ENCODE measurements at places on chromosomes 13 and 19.

DNA sequence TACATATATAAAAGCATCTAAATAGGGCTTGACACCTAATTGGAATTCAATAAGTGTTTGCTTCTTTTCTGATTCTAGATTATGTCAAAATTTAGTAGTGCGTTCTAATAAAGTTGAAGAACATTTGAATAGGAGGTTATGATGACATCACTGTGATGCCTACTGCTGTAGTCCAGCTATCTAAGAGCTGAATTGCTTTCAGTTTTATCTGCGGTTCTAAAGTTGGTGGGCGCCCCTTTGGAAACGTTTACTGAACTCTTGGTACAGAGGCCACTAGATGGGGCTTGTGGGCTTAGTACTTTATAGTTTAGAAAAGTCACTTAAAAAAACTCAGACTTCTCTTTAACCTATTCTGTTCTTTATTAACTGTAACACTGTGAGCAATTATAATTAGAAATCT lies 776.9 kb downstream of the GPC5 start:
- no peak for DNase-seq

DNA sequence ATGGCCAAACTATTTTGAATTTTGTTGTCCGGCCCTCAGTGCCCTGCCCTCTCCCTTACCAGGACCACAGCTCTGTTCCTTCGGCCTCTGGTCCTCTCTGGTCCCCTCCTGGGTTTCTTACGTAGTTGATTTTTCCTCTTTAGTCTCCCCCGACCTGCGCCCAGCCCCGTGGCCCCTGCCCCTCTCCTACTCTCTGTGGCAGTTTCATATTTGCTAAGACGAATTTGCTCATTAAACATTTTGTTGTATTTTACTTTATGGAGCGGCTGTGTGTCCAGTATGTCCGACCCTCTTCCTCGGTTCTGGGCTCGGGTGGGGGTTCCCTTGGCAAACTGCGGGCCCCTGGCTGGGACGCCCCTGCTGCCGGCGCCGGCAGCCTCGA lies 576 bp upstream of the EPN1 start:
- DNase-seq, result no peak

DNA sequence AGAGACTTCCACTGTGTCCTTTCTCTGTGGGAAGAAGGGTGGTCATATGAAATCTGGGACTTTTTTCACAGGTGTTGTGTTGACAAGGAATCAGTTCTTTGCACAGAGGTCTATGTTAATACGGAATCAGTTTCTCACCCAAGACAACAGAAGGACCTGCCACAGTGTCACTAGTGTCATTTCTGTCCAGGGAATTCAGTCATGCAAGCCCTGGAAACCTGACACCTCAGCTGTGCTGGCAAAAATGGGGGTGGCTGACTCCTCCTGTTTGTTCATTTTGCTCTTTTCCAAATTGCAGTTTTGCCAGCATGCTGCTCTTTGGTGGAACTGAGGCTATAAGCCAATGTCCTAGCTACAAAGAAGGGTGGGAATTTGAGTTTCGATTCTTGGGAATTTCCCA lies 49.8 kb upstream of the ESD start:
- DNase-seq, result no peak

DNA sequence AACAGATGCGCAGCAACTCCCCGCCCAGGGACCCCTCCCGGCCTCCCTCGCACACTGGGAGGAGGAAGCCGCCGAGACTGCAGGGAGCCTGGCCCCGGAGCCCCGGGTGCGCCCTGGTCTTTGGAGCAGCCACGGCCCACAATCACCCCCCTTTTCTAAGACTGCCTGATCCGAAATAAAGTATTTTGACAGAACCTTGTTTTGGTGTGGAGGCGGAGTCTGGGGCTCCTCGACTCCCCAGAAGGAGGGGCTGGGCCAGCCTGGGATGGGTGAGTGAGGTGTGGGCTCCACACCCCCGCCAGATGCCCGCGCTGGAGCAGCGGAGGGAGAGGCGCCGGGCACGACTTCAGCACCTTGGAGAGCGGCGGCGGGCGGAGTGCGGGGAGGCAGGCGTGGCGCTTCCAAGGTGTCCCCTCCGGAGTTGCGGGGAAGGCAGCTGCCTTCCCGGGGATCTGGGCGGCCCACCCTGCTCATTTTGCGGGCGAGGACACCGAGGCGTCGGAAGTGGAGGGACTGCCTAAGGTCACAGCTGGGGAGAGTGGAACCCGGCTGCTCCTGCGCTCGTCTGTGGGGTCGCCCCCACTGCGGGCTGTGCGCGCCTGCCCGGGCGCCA lies 9.4 kb downstream of the SIRT6 start:
- DNase-seq, result no peak

GRCh38 chr19:14582894-14583340 lies at the start of gene CLEC17A:
TSS of gene CLEC17A (plus strand) at chr19:14583084. CDS start at chr19:14583161, 77 bp downstream.
- DNase-seq, result no peak

DNA sequence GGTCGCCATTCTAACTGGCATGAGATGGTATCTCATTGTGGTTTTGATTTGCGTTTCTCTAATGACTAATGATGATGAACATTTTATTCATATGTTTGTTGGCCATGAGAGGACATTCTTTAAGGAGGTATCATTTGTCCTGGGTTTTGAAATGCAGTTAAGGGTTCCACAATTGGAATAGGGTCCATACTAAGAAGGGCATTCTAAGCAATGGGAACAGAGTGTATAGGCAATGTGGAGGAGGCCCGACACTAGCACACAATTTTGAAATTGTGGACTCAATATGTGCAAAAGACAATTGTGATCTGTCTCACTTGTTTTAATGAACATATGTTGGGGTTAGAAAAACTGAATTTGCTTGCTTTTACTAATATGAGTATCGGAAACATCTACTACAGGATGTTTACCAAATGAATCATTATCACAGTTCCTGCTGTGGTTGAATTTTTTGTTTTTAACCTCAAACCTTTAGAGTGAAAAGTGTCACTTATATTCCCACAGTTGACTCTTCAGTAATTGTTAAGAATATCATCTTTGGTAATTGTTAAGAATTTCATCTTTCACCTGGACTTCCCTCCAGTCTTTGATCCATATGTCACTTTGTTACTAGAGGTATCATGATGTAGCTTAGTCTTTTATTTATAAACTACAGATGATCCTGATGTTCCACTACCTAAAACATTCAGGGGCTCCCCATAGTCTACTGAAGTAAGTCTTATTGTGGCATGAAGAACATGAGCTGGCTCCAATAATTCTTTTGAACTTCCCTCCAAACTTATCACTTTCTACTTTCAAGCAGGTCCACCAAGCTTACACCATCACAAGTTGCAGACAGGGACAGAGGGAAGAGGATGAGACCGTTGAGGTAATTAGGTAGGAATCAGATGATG lies 109.7 kb upstream of the KLF12 start:
- peak; percentile 73 for DNase-seq

- DNase-seq, result no peak
Measured at GRCh38 chr13:35127466-35127865, 185.4 kb downstream of the NBEA start.

DNA sequence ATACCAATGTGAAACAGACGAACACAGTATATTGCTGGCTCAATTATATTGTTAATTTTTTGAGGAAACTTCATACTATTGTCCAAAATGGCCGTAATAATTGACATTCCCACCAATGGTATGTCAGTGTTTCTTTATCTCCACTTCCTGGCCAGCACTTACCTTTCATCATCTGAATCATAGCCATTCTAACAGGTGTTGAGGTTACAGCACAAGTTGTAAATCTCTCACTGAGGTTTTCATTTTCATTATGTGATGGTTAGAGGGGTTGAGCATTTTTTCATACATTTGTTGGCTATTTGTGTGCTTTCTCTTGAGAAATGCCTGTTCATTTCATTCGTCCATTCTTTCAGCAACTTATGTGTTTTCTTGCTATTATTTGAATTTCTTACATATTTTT lies 824.0 kb downstream of the UQCRFS1 start:
- DNase-seq, result no peak

DNA sequence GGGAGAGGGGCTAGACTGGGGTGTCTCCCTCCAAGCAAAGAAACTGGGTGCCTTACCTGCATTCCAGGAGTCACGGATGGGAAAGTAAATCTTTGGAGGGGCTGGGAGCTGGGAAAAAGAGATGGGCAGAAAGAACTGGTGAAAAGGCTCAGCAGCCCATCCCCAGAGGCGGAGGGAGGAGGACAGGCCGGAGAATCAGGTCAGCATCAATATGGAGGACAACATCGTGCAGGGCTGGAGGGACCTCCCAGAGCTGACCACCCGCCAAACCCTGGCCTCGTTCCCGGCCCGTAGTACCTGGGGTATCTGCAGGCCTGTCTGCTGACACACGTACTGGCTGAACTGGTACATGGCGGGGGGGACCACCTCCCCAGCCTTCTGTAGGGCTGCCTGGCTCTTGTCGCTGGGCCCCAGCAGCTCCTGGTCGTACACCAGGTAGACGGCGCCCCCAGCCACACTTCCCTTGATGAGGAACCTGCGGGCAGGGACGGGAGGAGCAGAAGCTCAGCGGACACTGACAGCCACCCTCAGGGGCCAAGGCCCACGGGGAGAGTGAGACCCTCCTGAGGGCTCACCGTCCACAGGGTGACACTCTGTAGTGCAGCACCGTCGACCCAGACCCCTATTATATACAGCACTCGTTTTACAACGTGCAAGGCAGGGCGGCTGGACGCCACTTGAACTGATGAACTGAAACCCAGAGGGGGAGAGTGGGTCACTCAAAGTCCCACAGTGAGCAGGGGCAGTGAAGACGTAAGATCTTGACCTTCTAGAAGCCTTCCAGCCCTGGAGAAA lies 830 bp downstream of the MICOS13 start:
- no peak for DNase-seq

DNA sequence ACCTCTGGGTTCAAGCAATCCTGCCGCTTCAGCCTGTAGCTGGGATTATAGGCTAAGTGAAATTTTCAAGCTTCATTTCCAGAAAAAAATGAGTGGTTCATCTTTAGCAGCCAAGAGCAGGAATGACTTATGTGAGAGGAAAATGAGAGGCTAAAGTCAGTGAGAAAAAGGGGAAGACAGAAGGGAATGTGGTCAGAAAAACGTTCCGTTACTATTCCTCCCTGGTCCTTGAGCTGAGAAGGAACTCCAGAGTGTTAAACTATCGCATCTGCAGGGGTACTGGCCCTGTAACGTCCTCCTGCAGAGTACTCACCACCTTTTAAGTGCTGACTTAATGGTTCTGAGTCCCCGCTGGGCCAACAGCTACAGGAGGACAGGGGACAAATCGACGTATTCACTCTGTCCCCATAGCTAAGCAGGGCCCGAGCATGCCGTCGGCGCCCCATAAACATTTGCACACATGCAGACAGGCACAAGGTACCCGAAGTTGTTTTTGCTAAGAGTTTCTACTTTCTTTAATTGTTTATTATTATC lies 88.1 kb downstream of the FLT1 start:
- no peak for DNase-seq
